ENCODE measurements at places on chromosomes 16 and 17.

DNA sequence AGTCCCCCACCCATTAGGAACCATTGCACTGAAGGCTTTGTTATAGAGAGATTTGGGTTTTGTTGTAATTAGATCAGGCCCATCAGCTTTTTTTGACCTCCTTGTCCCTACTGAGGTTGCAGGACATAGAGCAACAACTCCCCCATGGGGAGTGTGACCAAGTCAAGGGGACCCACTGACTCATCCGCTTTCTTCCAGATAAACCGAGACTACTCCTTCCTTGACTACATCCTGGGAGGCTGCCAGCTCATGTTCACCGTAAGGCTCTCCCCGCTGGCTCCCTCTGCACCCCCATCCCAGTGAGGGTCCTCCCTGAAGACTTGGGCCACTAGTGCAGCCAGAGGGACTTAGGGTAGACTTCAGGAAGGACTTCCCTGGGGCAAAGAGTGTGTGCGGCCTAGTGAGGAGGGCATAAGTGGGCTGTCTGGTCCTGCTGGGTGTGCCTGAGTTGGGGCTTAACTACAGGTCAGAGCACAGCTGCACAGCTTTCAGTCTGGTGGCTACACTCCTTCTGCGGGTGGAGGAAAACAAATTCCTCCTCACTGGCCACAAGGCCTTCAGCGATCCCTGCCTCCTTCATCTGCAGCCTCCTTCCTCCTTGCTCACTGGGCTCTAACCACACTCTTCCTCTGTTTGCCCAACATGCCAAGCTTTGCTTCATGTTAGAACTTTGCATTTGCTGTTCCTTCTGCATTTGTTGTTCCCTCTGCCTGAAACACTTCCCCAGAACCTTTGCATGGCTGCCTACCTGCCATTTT is 31.0 kb downstream of the CPNE2 start:
- no peak for DNase-seq

GRCh38 chr17:69477204-69477902 is 62.9 kb downstream of the MAP2K6 start:
- DNase-seq, result peak; percentile 35

- DNase-seq, result no peak
Measured at GRCh38 chr17:68562736-68563135, 38.4 kb downstream of the FAM20A start.

DNA sequence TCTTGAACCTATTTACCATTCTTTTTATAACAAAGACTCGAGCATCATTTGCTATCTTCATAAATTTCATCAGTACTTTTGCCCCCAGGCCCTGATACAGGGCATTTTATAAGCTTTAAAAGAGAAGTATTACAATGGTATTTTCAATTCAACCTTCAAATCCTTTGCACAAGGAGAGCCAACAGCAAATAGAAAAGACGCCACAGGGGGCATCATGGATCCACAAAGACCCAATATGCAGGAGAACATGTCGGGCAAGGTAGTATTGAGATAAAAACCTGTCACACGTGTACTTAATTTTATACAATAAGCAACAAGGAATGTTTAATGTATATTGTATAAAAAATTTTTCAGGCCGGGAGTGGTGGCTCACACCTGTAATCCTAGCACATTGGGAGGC is 10.2 kb downstream of the MAP3K14 start:
- DNase-seq, result no peak

DNA sequence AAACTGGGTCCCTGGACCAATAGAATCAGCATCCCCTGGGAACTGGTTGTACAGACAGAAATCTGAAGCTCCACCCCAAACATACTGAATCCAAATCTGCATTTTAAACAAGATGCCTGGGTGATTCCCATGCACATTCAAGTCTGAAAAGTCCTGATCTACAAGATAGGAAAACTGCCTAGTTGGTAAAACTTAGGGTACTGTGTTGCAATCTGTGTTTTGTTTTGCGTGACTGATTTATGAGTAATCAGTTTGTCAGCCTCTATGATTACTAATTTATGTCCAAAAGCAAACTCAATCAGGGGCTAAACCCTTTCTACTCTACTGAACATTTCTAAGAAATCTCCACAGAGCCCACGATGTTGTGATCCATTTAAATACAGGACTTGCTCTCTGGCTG is 103.8 kb downstream of the YPEL2 start:
- no peak for DNase-seq

DNA sequence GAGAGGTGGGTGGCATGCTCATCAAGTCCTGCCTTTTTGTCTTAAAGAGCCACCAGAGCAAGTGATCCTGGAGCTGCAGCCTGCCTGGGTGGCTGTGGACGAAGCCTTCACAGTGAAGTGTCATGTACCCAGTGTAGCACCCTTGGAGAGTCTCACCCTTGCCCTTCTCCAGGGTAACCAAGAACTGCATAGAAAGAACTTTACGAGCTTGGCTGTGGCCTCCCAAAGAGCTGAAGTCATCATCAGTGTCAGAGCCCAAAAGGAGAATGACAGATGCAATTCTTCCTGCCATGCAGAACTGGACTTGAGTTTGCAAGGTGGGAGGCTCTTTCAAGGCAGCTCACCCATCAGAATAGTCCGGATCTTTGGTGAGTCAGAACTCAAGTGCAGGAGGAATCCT is 14.2 kb downstream of the CSH2 start:
- no peak for DNase-seq

GRCh38 chr16:69150146-69150865 is 17.9 kb downstream of the UTP4 start:
- DNase-seq, result peak; percentile 72
